Caki2 (cell line): ENCODE measurements at places on chromosomes 1 and 21. TPM values are rescaled to one million over a fixed set of nuclear protein-coding genes. Genes with fewer than 3 reads are reported as not detected.

- DNase-seq, result no peak
Measured at GRCh38 chr1:8669606-8670335, 147.7 kb downstream of the RERE start.

DNA sequence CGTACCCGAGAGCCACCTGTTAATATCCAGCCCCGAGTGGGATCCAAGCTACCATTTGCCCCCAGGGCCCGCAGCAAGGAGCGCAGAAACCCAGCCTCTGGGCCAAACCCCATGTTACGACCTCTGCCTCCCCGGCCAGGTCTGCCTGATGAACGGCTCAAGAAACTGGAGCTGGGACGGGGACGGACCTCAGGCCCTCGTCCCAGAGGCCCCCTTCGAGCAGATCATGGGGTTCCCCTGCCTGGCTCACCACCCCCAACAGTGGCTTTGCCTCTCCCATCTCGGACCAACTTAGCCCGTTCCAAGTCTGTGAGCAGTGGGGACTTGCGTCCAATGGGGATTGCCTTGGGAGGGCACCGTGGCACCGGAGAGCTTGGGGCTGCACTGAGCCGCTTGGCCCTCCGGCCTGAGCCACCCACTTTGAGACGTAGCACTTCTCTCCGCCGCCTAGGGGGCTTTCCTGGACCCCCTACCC is 1.4 kb downstream of the USP21 start:
- no peak for DNase-seq

GRCh38 chr1:159177272-159177907 is 6.0 kb downstream of the CADM3 start:
- peak; percentile 74 for DNase-seq

- DNase-seq, result no peak
Measured at GRCh38 chr1:88552226-88552625, 131.8 kb upstream of the PKN2 start.

- DNase-seq, result peak; percentile 48
Measured at GRCh38 chr1:46489638-46490405, at the start of gene DMBX1. TSS of gene DMBX1 (plus strand) at chr1:46489836. CDS start at chr1:46507011, 17,175 bp downstream.

DNA sequence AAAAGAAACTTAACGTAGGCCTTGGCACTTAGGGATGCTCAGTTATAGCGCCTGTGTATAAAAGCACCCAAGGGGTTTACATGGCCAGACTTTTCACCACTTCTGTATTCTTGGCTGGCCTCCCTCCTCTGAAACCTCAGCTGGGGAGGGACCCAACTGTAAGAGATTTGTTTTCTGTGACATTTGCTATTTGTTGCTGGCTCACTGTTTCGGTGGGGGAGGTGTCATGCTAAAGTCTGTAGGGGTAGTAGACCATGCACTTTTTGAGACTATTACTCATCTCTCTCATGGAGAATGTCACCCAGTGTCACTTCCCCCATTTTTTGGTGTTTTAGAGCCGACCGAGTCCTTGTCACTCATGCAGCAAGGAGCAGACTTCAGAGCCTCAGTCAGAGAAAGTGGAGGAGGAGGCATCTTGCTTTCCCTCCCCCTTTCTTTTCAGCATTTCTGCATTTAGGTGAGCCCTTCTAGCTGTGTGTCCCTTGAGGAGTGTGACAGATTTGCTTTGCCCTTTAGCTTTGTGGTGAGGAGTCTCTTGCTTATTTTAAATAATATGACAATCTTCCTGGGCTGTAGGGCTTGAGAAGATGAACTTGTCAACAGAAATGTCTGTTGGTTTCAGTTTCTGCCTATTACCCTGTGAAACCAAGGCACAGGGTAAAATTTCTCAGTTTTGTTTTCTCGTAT is 160.1 kb downstream of the FASLG start:
- DNase-seq, result no peak

GRCh38 chr1:31593136-31593665 is 16.9 kb downstream of the TINAGL1 start:
- DNase-seq, result no peak

DNA sequence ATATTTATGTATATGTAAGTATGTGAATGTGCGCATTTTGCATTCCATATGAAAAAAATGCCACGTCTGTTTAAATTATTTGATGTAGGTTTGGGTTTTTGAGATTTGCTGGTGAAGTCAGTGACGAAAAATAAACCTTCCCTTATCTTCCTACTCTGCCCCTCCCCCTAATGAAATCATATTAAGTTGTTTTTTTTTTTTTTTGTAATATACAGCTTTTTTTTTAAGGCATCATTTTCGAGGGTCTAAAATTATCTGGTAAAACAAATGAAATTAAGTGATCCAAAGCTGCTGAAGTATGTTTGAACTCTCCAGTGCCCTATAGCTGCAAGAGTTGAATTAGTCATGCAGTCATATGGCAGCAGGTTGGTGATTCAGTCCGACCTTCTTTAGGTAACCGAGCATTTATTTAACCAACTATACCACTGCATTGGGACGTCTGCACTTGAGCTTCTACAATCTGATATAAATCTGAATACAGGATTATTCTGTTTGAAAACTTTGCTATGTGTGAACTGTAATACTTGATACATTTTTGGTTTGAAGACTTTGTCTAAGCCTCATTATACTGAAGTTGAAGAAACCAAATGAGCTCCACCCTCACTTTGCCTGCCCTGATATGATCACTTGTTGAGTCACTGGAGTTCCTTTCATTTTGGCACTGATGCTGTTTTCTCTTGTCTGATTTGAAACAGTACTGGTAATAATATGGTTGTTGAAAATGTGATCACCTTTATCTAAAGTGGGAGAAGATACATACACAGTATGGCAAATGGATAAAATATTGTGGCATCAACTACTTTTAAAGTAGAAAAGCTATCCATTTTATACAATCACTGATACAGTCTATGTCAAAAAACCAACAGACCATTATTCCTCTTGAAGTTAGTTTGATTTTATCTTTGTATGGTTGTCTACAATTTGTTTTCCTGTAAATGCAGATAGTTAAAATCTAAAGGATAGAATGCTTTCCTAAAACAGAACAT is 11.7 kb downstream of the PDIK1L start:
- peak; percentile 84 for DNase-seq

DNA sequence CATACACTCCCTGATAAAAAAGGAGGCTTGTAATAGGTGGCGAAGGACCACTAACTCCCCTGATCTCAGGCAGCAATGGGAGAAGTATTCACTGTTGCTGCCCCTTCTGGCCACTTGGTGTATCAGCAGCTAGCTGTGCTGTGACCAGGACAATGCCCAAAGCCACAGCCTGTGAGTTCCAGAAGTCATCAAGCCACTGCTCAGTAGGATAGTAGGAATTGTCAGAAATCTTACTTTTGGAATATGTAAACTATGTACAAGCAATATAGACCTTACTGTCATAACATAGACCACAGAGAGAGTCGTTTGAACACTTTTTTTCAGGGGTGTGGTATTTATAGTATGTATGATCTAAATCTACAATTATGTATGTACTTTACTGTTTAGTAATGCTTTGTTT is 248.3 kb upstream of the CAMK1G start:
- peak; percentile 16 for DNase-seq

- DNase-seq, result no peak
Measured at GRCh38 chr1:228992907-228993535, 257.7 kb downstream of the RHOU start.

- no peak for DNase-seq
Measured at GRCh38 chr1:43446388-43446740, 7.4 kb downstream of the HYI start.

DNA sequence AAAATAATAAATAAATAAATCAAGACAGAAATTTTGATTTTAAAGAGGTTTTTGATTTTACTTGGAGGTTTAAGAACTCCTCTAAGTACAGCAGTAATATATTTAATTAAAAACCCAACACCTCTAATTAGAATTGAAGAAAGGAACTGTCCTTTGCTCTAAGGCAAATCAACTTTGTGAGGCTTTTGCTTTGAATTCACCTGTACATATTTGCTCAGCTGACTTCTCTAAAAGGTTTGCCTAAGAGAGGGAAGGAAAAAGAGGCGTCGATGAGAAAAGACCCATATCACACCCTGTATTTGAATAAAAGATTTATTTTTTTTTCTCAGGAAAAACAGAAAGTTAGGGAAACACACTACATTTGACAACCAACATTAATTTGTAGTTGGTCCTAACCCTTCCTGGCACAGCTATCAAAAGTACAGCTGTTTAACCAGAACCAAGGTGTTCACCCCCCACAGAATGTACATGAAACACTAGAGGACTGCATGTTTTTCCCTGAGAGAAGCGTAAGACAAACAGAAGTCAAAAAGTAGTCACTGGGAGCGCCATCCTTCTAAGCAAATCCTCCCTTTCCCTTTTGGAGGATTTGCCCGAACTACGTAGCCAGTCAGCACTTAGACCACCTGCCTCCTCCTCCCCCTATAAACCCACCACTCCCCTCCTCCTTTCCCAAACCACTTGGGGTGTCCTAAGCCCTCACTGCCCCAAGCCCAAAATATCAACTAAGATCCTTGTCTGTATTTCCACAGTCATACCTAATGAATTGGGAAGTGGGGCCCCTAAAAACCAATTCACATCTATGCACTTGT is 4.9 kb downstream of the MCL1 start:
- DNase-seq, result no peak

- DNase-seq, result no peak
Measured at GRCh38 chr1:167272369-167272957, 51.8 kb downstream of the POU2F1 start.

- DNase-seq, result no peak
Measured at GRCh38 chr1:34867415-34867814, 7.9 kb upstream of the SMIM12 start.

- no peak for DNase-seq
Measured at GRCh38 chr1:92066321-92066720, 8.9 kb downstream of the SETSIP start.

DNA sequence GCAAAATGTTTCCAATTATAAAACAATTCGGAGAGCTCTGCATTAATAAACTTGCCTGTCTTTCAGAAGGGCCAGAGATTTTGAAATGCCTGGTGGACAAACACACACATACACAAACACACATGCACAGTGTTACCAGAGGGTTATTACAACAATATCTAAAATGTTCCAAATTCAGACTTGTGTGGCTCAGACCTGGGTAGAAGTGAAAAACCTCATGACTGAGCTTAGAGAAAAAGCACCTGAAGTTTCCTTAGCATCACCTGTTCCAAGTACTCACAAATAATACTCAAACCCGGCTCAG is 247.9 kb downstream of the FOXD2 start:
- no peak for DNase-seq

DNA sequence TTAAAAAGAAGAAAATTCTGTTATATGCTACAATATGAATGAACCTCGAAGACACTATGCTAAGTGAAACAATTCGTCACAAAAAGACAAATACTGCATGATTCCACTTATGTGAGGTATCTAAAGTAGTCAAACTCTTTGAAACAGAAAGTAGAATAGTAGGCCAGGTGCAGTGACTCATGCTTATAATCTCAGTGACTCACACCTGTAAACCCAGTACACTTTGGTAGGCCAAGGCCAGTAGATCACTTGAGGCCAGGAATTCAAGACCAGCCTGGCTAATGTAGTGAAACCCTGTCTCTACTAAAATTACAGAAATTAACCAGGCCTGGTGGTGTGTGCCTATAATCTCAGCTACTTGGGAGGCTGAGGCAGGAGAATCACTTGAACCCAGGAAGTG is 25.7 kb downstream of the EPHA10 start:
- DNase-seq, result peak; percentile 12

DNA sequence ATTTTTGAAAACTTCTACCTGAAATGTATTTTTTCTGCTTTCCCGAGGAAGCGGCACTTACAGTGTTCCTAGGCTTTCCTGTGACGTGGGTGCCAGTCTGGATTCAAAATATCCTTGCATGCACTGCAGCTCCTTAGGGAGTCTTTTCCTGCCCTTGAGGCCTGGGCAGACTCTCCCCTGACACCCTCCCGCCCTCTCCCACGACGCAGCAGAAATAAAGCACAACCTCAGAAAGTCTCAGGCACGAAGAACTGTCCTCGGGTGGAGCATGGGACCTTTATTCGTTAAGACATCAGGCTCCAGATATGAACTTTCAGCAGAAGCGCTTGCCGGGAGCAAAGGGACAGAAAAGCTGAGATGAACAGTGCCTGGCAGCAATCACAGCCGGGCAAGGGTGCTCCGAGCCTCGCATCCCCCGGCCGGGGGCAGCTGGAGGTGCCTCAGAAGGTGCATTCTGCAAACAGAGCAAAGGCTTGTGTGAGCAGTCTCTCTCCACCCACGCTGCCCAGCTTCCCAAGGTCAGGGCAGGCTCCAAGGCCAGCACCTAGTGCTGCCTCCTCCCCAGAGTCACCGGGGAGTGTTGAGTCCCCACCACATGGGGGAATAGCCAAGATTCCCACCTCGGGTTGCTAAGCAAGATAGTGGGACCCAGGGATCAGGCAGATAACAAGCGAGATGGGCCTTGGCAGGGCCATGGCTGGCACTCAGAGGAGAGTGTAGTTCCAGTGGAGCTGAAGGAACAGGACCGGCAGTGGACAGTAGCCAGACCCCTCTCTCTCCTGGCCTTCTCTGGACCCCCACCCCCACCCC is 3.2 kb downstream of the TFF3 start:
- no peak for DNase-seq

- DNase-seq, result no peak
Measured at GRCh38 chr1:206863266-206863665, 2.2 kb upstream of the IL20 start.

- DNase-seq, result no peak
Measured at GRCh38 chr1:13775916-13776315, 75.9 kb downstream of the PRDM2 start.

The FMO3 gene
- not detected in 2 replicates for total RNA-seq

The CD53 gene
- not detected in 2 replicates for total RNA-seq

The FCGR3A gene
- total RNA-seq, result not detected in 2 replicates

The TMEM59 gene
- 109 and 146 TPM in 2 replicates for total RNA-seq

The ADGRB2 gene
- total RNA-seq, result 7.9 and 13.7 TPM in 2 replicates

The PBX1 gene
- 3.1 and 9.6 TPM in 2 replicates for total RNA-seq

The PALMD gene
- total RNA-seq, result 2.3 and 6.5 TPM in 2 replicates

The AADACL3 gene
- not detected in 2 replicates for total RNA-seq

The BRINP2 gene
- total RNA-seq, result 14.4 and 19.0 TPM in 2 replicates

The CGN gene
- total RNA-seq, result 0.03 and 0.61 TPM in 2 replicates

The CELF3 gene
- not detected in 2 replicates for total RNA-seq

The TSEN15 gene
- 41.1 and 52.3 TPM in 2 replicates for total RNA-seq

The KIF26B gene
- 0.26 and 1.1 TPM in 2 replicates for total RNA-seq

The UBE2U gene
- not detected in 2 replicates for total RNA-seq

The VAMP4 gene
- total RNA-seq, result 1.1 and 3.4 TPM in 2 replicates

The PSEN2 gene
- total RNA-seq, result 52.1 and 62.3 TPM in 2 replicates

The RGS8 gene
- total RNA-seq, result not detected in 2 replicates

The SH2D2A gene
- total RNA-seq, result not detected in 2 replicates
